Naive thymus-derived CD8-positive, alpha-beta T cell (primary cell): ENCODE measurements at places on chromosomes 11 and 22. TPM values are rescaled to one million over a fixed set of nuclear protein-coding genes. Genes with fewer than 3 reads are reported as not detected.

- H3K36me3 ChIP-seq: no peaks in the 10 kb centered on the region
- no peak overlapping the region for H3K4me3 ChIP-seq
- H3K27ac ChIP-seq: no peak overlapping the region
Measured at GRCh38 chr11:107263844-107264563, 193.6 kb downstream of the CWF19L2 start.

GRCh38 chr11:75236062-75236461 lies 4.5 kb upstream of the TPBGL start:
- DNase-seq: no peak
- no peak overlapping the region for H3K4me3 ChIP-seq
- H3K36me3 ChIP-seq: no peaks in the 10 kb centered on the region
- H3K27me3 ChIP-seq: peaks cover 14% of the 10 kb centered on the region
- H3K27ac ChIP-seq: no peak overlapping the region
- H3K4me1 ChIP-seq: peaks cover 5% of the 10 kb centered on the region

GRCh38 chr22:26131589-26132154 lies 37.6 kb upstream of the SEZ6L start:
- H3K4me3 ChIP-seq: no peak overlapping the region
- H3K27ac ChIP-seq: no peak overlapping the region
- no peaks in the 10 kb centered on the region for H3K36me3 ChIP-seq

GRCh38 chr11:122365610-122366360 lies 249.8 kb upstream of the BLID start:
- no peak overlapping the region for H3K4me3 ChIP-seq
- H3K36me3 ChIP-seq: no peaks in the 10 kb centered on the region
- H3K27me3 ChIP-seq: peaks cover 7% of the 10 kb centered on the region
- H3K4me1 ChIP-seq: no peaks in the 10 kb centered on the region

- H3K4me3 ChIP-seq: no peak overlapping the region
- H3K27ac ChIP-seq: no peak overlapping the region
- no peaks in the 10 kb centered on the region for H3K4me1 ChIP-seq
- no peaks in the 10 kb centered on the region for H3K36me3 ChIP-seq
- DNase-seq: no peak
Measured at GRCh38 chr11:70095541-70096252, 17.6 kb downstream of the ANO1 start.

- peaks cover 4% of the 10 kb centered on the region for H3K27me3 ChIP-seq
- DNase-seq: peak; percentile 52
- H3K4me1 ChIP-seq: no peaks in the 10 kb centered on the region
- no peak overlapping the region for H3K27ac ChIP-seq
- H3K4me3 ChIP-seq: no peak overlapping the region
Measured at GRCh38 chr11:71221821-71222220, 30.6 kb downstream of the SHANK2 start.

GRCh38 chr11:75028724-75029123 lies 40.0 kb downstream of the NEU3 start:
- H3K36me3 ChIP-seq: no peaks in the 10 kb centered on the region
- H3K27me3 ChIP-seq: no peaks in the 10 kb centered on the region
- no peak overlapping the region for H3K27ac ChIP-seq
- no peaks in the 10 kb centered on the region for H3K4me1 ChIP-seq
- H3K4me3 ChIP-seq: no peak overlapping the region

DNA sequence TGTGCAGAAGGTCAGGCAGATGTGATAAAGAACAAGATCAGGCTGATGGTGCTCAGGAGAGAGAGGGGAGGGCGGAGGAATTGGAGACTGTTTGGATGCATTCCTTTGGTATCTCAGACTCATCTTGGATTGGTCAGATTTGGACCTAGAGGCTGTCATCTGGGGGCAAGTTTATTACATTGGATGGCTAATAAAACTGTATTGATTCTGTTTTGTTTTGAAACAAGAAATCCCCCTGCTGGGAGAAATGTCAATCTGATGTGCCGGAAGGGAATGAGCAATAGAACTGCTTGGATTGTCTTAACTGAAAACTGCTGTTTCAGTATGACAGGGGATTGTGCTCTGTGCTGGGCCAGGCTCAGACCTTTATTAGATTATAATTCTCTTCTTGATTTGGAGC lies 25.5 kb upstream of the CCDC90B start:
- peaks cover 4% of the 10 kb centered on the region for H3K36me3 ChIP-seq
- no peak for DNase-seq
- H3K4me1 ChIP-seq: no peaks in the 10 kb centered on the region
- peaks cover 12% of the 10 kb centered on the region for H3K27me3 ChIP-seq
- no peak overlapping the region for H3K27ac ChIP-seq

GRCh38 chr11:59336931-59337330 lies 21.8 kb upstream of the OR5AN1 start:
- H3K36me3 ChIP-seq: no peaks in the 10 kb centered on the region
- DNase-seq: no peak
- H3K27ac ChIP-seq: no peak overlapping the region
- H3K27me3 ChIP-seq: peaks cover 3% of the 10 kb centered on the region
- H3K4me3 ChIP-seq: no peak overlapping the region

DNA sequence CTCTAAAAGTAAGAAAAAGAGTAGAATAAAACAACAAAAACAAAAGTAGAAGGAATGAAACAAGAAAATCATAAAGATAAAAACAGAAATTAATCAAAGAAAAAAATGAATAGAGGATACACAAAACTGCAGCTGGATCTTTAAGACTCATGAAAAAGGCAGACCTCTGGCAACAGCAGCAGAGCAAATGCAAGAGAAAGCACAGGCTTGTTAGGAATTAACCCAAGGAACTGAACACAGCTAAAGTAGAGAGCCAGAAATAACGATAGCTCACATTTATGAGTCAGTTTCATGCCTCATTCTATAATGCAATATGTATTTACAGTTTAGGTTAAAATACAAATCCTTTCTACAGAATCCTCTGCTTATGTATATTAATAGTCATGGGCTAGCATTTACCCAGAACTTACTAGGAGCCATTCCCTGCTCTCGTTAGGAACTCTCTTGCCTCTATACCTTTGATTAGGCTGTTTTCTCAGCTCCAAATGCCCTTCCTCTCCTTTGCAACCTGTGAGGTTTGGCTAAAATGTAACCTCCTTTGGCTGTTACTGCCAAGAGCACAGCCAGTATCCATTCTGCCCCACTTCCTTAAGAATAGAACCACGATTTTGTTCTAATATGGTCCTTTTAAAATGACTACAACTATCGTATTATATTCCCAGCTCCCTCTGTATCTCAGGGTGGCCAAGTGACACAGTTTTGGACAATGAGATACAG lies 38.3 kb upstream of the NFAM1 start:
- no peaks in the 10 kb centered on the region for H3K27me3 ChIP-seq
- no peaks in the 10 kb centered on the region for H3K4me1 ChIP-seq
- no peak overlapping the region for H3K27ac ChIP-seq
- no peak for DNase-seq
- H3K36me3 ChIP-seq: no peaks in the 10 kb centered on the region

DNA sequence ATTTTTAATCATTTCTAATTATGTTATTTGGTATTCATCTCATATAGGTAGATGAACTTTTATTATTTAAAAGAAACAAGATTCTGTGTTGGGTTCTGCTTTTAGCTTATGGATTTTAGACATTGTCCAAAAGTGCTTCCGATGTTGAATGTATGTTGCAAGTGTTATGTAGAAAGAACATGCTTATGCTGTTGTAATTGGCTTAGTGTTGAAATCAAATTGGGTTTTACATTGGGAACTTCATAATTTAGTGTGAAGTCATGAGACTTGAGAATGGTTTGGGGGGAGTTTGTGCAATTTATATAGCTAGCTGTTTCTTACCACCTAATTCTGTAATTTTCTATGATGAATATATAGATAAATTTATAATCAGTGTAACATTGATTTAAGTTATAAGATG lies 3.6 kb downstream of the MTMR3 start:
- no peak for DNase-seq
- H3K27ac ChIP-seq: no peak overlapping the region
- no peaks in the 10 kb centered on the region for H3K36me3 ChIP-seq
- H3K4me1 ChIP-seq: peaks cover 6% of the 10 kb centered on the region
- no peaks in the 10 kb centered on the region for H3K27me3 ChIP-seq

- H3K27ac ChIP-seq: peak overlapping the region; percentile 28
- no peak overlapping the region for H3K4me3 ChIP-seq
- DNase-seq: no peak
- H3K4me1 ChIP-seq: peaks cover 28% of the 10 kb centered on the region
- H3K27me3 ChIP-seq: no peaks in the 10 kb centered on the region
- peaks cover 75% of the 10 kb centered on the region for H3K36me3 ChIP-seq
Measured at GRCh38 chr11:35740061-35740799, 77.7 kb downstream of the TRIM44 start.

- no peak overlapping the region for H3K4me3 ChIP-seq
- no peaks in the 10 kb centered on the region for H3K4me1 ChIP-seq
- no peaks in the 10 kb centered on the region for H3K27me3 ChIP-seq
- DNase-seq: no peak
- H3K36me3 ChIP-seq: no peaks in the 10 kb centered on the region
- H3K27ac ChIP-seq: no peak overlapping the region
Measured at GRCh38 chr22:46446799-46447198, 90.6 kb downstream of the CELSR1 start.

GRCh38 chr11:16177688-16178087 lies 178.7 kb downstream of the SOX6 start:
- no peak overlapping the region for H3K27ac ChIP-seq
- no peaks in the 10 kb centered on the region for H3K4me1 ChIP-seq
- H3K4me3 ChIP-seq: no peak overlapping the region
- DNase-seq: no peak
- H3K27me3 ChIP-seq: no peaks in the 10 kb centered on the region

- H3K27me3 ChIP-seq: no peaks in the 10 kb centered on the region
- H3K36me3 ChIP-seq: peaks cover 2% of the 10 kb centered on the region
- H3K27ac ChIP-seq: peak overlapping the region; percentile 54
- H3K4me3 ChIP-seq: no peak overlapping the region
- no peak for DNase-seq
Measured at GRCh38 chr22:40509401-40510134, 127.0 kb downstream of the MRTFA start.

- H3K36me3 ChIP-seq: no peaks in the 10 kb centered on the region
- no peak overlapping the region for H3K4me3 ChIP-seq
- no peaks in the 10 kb centered on the region for H3K27me3 ChIP-seq
- H3K4me1 ChIP-seq: peaks cover 11% of the 10 kb centered on the region
- DNase-seq: no peak
Measured at GRCh38 chr11:855330-855674, 12.7 kb downstream of the TSPAN4 start.

OR8G1 gene
- total RNA-seq: not detected

DCDC1 gene
- 0.63 TPM for total RNA-seq

E2F8 gene
- total RNA-seq: not detected

TPBGL gene
- 0.16 TPM for total RNA-seq

ALKBH3 gene
- 44.9 TPM for total RNA-seq

IGLL1 gene
- total RNA-seq: not detected

KDM4D gene
- 1.2 TPM for total RNA-seq

PI4KA gene
- 158 TPM for total RNA-seq
